ENCODE measurements at places on chromosomes 6 and 20.
A peak's percentile ranks its signal among the peaks of the same experiment; 100 is the strongest.

DNA sequence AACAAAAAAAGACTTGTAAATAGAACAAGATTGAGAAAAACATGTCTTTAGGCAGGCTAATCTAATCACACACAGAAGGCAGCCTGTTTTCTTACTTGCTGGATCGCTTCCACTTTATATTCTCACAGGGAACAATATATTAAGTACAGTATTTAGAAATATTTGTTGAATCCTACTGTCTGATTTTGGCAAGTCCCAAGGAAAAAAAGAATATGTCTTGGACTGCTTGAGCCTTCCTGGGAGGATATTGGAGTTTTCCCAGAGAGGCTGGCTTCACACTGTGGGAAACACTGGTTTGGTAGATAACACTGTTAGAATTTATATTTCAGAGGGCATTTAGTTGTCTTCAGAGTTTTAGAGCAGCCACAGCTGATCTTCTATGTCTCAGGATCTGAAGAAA is 229.7 kb downstream of the PRL start:
- peaks cover 7% of the 10 kb centered on the region for H3K4me1 ChIP-seq
- no peaks in the 10 kb centered on the region for H3K27me3 ChIP-seq
- no peak overlapping the region for H3K4me3 ChIP-seq
- H3K36me3 ChIP-seq: no peaks in the 10 kb centered on the region
- no peak overlapping the region for H3K27ac ChIP-seq

GRCh38 chr6:168534265-168534664 is 93.3 kb downstream of the SMOC2 start:
- peaks cover 29% of the 10 kb centered on the region for H3K27me3 ChIP-seq
- no peaks in the 10 kb centered on the region for H3K36me3 ChIP-seq
- no peaks in the 10 kb centered on the region for H3K4me1 ChIP-seq
- H3K4me3 ChIP-seq: no peak overlapping the region

DNA sequence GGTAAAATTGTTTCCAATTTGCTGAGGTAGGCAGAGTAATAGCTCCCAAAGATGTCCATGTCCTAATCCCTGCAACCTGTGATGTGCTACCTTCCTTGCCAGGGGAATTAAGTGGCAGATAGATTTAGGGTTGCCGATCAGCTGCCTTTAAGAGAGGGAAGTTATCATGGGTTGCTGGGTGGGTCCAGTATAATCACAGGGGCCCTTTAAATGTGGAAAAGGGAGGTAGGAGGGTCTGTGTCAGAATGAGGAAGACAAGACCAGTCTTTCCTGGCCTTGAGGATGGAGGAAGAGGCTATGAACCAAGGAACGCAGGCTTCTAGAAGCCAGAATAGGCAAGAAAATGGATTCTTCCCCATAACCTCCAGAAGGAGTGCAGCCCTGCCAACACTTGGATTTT is 50.7 kb downstream of the CTCFL start:
- no peak for DNase-seq
- H3K36me3 ChIP-seq: no peaks in the 10 kb centered on the region
- no peak overlapping the region for H3K4me3 ChIP-seq
- H3K4me1 ChIP-seq: no peaks in the 10 kb centered on the region
- H3K27me3 ChIP-seq: peaks cover 88% of the 10 kb centered on the region
- no peak overlapping the region for H3K27ac ChIP-seq

- no peak overlapping the region for H3K4me3 ChIP-seq
- H3K36me3 ChIP-seq: no peaks in the 10 kb centered on the region
- H3K4me1 ChIP-seq: peaks cover 25% of the 10 kb centered on the region
- DNase-seq: no peak
- no peaks in the 10 kb centered on the region for H3K27me3 ChIP-seq
These were observed 319.1 kb upstream of the NT5E start for GRCh38 chr6:85130743-85131142.

- no peaks in the 10 kb centered on the region for H3K27me3 ChIP-seq
- H3K4me1 ChIP-seq: peaks cover 25% of the 10 kb centered on the region
- no peak for DNase-seq
- no peak overlapping the region for H3K4me3 ChIP-seq
- no peak overlapping the region for H3K27ac ChIP-seq
These were observed 4.4 kb upstream of the MUC21 start for GRCh38 chr6:30979141-30979540.

DNA sequence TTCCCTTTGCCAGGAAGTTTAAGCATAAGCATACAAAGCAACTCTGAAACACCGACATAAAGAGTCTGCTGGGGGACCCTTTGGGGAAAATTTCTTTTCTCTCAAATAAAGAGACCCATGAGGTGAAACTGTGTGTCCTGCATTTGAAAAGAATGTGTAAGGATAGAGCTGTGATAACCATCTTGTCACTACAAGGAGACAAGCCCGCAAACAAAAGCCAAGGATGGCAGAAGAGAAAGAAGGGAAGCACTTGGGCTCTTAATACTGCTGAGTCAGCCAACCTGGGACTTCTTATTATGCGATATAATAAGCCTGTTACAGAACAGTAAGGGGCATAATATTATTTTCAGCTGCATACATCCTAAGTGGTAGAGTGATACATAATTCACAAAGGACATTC is 52.5 kb downstream of the NUDT3 start:
- H3K27ac ChIP-seq: no peak overlapping the region
- peaks cover 26% of the 10 kb centered on the region for H3K4me1 ChIP-seq
- no peak overlapping the region for H3K4me3 ChIP-seq
- no peak for DNase-seq
- H3K27me3 ChIP-seq: no peaks in the 10 kb centered on the region

DNA sequence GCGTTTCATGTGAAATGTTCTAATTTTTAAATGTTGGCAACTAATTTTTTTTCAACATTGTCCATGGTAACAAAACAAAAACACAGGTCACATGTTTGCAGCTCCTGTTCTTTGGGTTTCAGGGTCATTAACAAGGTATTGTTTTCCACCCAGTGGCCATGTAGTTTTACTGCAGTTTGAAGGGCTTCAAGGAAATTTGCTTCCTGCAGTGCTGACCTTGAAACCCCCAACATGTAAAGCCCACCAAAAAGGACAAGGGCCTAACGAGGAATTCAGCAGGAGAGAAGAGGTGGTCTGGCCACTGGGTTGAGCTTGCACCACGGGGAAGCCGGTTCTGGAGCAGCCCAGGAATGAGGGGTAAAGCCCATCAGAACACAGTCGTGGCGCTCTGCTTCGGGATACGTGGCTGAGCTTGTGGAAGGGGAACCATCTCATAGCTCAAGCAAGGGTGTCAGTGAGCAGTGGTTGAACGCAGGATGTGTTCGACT is 13.9 kb upstream of the KLHL31 start:
- H3K27me3 ChIP-seq: no peaks in the 10 kb centered on the region
- H3K36me3 ChIP-seq: no peaks in the 10 kb centered on the region
- DNase-seq: peak; percentile 58
- H3K4me1 ChIP-seq: no peaks in the 10 kb centered on the region
- peak overlapping the region; percentile 37 for H3K27ac ChIP-seq

DNA sequence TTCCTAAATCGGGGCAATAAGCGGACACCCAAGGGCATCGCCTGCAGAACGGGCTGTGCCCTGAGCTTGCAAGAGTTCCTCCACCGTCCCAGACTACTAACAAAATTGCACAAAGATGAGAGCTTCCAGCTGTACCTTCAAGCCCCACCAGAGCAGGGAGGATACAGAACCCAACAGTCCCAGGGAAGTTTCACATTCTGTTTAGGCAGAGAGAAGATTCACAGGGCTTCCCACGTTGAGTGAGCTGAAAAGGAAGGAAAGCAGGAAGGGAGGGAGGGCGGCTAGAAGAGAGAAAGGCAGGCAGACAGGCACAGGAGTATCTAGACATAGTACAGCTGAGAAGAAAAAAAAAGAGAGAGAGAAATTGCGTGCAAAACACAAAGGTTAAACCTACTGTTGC is 112.6 kb upstream of the AFDN start:
- no peaks in the 10 kb centered on the region for H3K36me3 ChIP-seq
- DNase-seq: no peak
- H3K27me3 ChIP-seq: peaks cover 95% of the 10 kb centered on the region
- no peak overlapping the region for H3K4me3 ChIP-seq

- peak overlapping the region; percentile 28 for H3K4me3 ChIP-seq
- H3K4me1 ChIP-seq: peaks cover 63% of the 10 kb centered on the region
- no peaks in the 10 kb centered on the region for H3K27me3 ChIP-seq
- peak; percentile 79 for DNase-seq
These were observed 8.9 kb downstream of the PTPRK start for GRCh38 chr6:128511506-128511905.

DNA sequence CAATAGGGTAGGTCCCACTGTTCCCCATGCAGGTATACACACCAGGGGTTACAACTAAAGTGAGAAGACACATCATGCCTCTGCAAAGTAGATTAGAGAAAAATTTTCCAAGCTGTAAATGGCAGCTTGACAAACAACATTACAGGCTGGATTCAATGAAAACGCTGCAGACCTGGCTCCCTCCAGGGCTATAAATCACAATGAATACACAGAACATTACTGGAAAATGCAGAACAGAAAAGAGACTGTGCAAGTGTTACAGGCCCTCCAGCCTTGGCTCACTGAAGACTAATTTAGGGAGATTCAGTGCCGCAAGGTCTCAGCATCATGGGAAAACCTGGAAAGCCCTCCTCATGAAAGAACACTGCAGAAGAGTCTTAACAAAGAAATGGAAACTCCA is 207.8 kb downstream of the KHDC1L start:
- no peak overlapping the region for H3K27ac ChIP-seq
- H3K4me3 ChIP-seq: no peak overlapping the region
- no peaks in the 10 kb centered on the region for H3K27me3 ChIP-seq
- no peaks in the 10 kb centered on the region for H3K4me1 ChIP-seq
- no peak for DNase-seq
- no peaks in the 10 kb centered on the region for H3K36me3 ChIP-seq

DNA sequence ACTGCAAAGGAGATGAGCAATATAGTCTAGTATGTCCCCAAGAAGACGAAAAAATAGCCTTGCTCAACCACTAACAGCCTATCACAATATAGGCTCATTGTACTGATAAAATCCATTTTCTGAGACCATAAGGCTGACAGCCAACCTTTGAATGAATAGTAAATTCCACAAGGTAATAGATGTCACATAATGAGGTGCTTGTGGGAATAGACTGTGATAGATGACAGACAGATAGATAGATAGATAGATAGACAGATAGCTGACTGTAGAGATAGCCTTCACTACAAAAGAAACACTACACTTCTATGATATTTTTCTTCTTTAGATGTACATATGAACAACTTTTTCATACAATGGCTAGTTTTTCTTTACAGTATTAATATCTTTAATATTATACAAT is 760.3 kb upstream of the NRSN1 start:
- no peaks in the 10 kb centered on the region for H3K4me1 ChIP-seq
- no peak for DNase-seq
- no peaks in the 10 kb centered on the region for H3K27me3 ChIP-seq
- H3K27ac ChIP-seq: no peak overlapping the region
- no peak overlapping the region for H3K4me3 ChIP-seq
- H3K36me3 ChIP-seq: no peaks in the 10 kb centered on the region

DNA sequence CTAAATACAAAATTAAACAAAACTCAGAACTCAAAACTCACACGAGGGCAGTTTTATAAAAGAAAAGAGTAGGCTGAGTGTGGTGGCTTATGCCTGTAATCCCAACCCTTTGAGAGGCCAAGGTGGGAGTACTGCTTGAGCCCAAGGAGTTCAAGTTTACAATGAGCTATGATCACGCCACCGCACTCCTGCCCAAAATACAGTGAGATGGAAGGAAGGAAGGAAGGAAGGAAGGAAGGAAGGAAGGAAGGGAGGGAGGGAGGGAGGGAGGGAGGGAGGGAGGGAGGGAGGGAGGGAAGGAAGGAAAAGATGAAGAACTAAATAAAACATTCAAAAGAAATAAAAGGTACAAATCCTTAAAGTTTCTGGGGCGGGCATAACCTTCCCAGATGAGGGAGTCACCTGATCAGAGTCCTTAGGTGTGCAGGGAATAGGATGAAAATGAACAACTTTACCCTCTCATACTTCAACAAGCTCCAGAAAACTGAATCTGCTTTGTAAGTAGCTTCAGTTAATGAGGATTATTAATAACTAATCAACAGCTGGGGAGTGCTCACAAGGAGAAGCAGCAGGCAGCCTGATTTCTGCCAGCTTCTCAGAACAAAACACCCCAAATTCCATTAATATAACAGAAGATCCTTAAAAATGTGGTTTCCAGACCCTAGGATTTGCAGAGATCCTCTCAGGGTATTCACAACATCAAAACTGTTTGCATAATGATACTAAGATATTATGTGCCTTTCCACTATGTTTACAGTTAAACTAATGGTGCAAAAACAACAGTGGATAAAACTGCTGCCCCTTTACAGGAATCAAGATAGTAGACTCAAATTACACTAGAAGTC is 21.8 kb downstream of the LMBRD1 start:
- DNase-seq: no peak
- H3K4me3 ChIP-seq: no peak overlapping the region
- no peaks in the 10 kb centered on the region for H3K27me3 ChIP-seq
- H3K27ac ChIP-seq: no peak overlapping the region

DNA sequence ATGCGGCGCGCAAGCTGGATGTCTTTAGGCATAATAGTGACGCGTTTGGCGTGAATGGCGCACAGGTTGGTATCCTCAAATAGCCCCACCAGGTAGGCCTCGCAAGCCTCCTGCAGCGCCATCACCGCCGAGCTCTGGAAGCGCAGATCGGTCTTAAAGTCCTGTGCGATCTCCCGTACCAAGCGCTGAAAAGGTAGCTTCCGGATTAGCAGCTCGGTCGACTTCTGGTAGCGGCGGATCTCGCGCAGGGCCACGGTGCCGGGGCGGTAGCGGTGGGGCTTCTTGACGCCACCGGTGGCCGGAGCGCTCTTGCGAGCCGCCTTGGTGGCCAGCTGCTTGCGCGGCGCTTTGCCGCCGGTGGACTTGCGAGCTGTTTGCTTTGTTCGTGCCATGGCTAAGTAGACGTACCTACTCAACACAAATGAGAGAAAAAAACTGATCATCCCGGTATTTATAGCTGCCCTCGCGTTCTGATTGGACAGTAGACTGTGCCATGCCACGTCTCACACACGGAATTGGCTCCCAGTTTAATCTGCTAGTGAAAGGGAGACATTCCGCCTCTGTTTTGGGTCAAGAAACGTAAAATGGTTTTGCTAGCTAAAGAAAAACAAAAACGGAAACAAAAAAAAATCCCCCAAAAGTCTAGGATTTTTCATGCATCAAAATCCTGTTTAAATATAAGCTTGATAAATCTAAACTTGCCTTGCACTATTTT is 40.1 kb downstream of the OR2B2 start:
- DNase-seq: peak; percentile 89
- peaks cover 7% of the 10 kb centered on the region for H3K36me3 ChIP-seq
- peak overlapping the region; percentile 79 for H3K4me3 ChIP-seq
- peaks cover 2% of the 10 kb centered on the region for H3K4me1 ChIP-seq
- H3K27me3 ChIP-seq: no peaks in the 10 kb centered on the region

- no peaks in the 10 kb centered on the region for H3K36me3 ChIP-seq
- peak; percentile 5 for DNase-seq
- no peaks in the 10 kb centered on the region for H3K27me3 ChIP-seq
- peak overlapping the region; percentile 61 for H3K27ac ChIP-seq
These were observed 62.0 kb downstream of the IL22RA2 start for GRCh38 chr6:137111296-137112066.
